ENCODE measurements at places on chromosomes 4 and X.

DNA sequence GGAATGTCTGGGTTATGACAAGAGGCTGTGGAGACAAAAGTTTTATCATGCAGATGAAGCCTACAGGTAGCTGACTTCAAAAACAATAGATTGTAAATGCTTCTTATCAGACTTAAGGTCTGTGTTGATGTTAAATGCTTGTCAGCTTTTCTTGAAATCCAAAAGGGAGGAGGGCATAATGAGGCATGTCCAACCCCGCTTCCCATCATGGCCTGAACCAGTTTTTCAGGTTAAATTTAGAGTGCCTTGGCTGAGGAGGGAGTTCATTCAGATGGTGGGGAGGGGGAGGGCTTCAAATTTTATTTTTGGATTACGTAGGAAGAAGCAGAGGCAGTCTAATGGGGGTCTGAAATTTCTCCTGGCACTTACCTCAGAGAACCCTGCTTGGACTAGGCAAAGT lies 207.7 kb upstream of the HDX start:
- no peak for DNase-seq

DNA sequence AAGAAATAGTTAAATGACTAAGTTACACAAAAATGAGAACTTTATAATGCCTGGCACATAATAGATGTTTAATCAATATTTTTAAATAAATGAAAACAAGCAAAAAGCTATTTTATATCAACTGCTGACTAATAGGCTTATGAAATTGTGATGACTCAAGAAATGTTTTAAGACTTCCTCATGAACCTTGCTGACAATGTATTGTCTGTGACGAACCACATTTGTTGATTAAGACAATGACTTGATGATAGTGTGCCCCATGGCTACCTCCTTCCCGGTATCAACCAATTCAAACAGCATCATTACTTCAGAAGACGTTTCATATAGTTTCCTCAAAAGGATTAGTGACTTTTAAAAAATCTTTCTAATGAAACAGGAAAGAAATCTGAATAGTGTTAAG lies 7.9 kb downstream of the CXCL6 start:
- no peak for DNase-seq

DNA sequence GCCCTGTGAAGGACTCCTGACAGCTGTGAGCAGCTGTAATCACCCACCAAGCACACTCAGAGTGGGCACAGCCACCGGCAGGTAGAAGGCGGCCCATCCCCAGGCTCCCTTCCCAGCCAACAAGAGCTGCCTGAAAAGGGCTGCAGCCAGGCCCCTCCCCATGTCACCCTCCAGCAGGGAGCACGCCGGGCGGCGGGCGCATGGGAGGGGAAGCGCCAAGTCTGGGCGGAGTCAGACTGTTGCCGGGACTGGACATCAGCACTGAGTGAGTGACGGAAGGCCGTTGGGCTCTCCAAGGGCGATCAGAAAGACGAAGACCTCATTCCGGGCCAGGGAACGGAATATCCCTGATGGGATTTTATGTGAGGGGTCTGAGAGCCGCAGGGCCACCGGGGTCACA lies 82.1 kb downstream of the PPP2R2C start:
- no peak for DNase-seq

DNA sequence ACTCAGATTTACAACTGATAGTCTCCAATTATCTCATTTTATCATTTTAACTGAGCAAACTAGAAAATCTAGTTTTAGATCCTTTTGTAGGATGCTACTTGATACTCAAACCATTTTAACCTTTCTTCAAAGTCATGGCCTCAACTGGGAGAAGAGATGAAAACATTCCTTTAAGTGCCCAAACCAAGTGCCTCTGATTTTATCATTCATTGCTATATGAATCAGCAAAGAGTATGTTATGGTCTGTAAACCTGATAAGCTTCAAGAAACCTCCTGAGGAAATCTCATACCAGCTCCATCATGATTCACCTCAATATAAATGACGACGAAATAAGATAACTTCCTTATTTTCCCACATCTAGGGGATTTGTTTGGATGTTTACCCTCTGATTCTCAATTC lies 119.9 kb downstream of the FAM13A start:
- no peak for DNase-seq

- no peak for DNase-seq
These were observed 66.6 kb upstream of the SORBS2 start for GRCh38 chr4:185878633-185879032.

- no peak for DNase-seq
These were observed 3.2 kb upstream of the FAM50A start for GRCh38 chrX:154440623-154441357.

DNA sequence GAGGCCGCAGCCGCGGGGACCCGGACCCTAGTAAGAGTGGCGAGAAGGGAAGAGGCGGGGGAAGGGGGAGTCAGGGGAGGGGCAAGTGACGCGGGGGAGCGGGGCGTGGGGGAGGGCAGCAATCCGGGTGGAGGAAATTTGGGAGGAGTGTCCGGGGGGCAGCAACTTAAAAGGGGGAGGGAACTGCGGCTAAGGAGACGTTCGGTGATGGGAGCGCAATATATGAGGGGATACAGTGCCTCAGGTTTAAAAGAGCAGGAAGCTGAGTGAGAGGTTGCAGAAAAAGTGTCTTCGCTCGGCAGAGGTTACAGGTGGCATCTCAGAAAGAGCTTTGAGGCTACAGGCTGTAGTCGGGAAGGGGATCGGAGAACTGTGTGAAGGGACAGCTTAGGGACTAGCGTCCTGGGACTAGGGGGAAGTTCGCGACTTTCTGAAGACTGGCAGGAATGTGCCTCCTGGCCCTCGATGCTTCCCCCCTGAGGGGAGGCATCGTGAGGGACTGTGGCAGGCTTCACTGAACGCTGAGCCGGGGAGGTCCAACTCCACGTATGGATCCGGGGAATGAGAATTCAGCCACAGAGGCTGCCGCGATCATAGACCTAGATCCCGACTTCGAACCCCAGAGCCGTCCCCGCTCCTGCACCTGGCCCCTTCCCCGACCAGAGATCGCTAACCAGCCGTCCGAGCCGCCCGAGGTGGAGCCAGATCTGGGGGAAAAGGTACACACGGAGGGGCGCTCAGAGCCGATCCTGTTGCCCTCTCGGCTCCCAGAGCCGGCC lies 519 bp downstream of the FOXO4 start:
- no peak for DNase-seq

All from MG63 (cell line).